Stimulated activated CD8-positive, alpha-beta memory T cell treated with anti-CD3 and anti-CD28 coated beads, Interleukin-12 subunit alpha, Interleukin-12 subunit beta, amount 100 ng/mL, for 1 hour (primary cell): ENCODE measurements at places on chromosomes 7 and 10.

DNA sequence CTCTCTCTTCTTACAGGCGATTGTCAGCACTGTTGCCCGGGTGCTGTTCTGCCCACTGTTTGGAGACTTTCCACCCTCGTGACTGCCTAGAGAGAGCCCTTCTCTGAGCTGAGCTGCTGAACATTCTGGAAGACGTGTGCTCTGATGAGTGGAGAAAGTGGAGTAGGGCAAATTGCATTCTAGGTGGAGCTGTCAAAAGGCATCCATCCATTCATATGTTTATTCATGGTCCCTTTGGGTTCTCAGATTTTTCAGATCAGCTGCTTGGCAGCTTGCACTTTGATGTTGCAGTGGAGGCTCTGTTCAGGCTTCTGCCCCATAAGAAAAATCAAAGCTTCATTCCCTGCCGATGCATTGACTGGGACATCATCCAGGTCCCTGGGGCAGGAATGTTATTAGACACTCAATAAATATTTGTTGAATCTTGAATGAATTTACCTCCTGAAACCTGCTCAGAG lies 120.7 kb upstream of the EEPD1 start:
- DNase-seq = no peak

DNA sequence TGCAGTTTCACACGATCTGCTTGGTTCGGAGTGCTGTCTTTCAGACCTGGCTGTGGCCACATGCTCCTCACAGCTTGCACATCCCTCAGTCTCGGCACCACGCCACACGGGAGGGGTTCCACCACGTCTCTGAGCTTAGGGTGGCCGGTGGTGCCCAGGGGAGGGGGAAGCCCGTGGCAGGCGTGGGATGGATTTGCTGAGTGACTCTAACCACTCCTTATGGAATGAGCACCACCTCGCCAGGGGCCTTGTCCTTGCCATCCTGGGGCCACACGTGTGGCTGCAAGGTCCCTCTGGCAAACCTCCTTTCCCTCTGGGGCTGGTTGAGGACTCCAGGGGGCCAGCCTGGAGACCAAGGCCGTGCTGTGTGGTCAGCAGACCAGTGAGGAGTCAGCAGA lies 29.1 kb upstream of the FAM20C start:
- no peak for DNase-seq

GRCh38 chr10:6365384-6365783 lies 162.7 kb downstream of the PFKFB3 start:
- no peak for DNase-seq

DNA sequence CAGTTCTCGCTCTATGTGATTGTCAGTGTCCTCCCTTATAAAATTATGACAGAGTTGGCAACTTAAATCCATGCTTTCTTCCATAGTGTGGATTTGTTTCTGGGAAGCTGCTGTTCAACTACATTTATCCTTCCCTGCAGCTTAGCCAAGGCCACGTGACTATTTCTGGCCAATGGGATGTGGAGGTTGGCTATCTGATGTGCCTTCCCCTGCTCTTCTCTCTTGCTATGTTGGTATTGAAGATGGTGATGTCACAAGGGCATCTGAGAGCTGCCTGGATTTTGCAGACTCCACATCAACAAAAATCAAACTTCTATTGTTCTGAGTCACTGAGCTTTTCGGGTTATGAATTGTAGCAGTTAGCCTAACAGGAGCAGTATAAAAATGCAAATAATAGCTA lies 164.9 kb upstream of the RHOBTB1 start:
- DNase-seq = no peak
